ENCODE measurements at places on chromosomes 6 and 20.
A peak's percentile ranks its signal among the peaks of the same experiment; 100 is the strongest.

DNA sequence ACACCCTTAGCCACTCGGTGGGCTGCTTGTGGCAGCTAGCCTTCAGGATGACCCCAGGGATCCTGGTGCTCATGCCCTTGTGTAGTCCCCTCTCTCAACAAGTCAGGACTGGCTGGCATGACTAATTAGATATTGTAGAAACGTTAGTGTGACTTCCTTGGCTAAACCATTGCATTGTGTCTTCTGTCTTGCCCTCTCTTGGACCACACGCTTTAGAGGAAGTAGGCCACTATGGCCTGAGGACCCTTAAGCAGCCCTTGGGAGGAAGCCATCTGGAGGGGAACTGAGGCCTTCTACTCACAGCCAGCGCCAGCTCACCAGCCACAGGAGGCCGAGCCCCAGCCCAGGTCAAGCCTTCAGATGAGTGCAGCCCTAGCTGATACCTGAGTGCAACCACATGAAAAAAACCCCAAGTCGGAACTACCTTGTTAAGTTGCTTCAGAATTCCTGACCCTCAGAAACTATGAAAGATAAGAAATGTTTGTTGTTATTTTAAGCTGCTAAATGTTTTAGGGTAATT lies 10.1 kb downstream of the ANGPT4 start:
- DNase-seq: no peak

- no peak for DNase-seq
Measured at GRCh38 chr6:148817689-148818088, 70.9 kb downstream of the UST start.

DNA sequence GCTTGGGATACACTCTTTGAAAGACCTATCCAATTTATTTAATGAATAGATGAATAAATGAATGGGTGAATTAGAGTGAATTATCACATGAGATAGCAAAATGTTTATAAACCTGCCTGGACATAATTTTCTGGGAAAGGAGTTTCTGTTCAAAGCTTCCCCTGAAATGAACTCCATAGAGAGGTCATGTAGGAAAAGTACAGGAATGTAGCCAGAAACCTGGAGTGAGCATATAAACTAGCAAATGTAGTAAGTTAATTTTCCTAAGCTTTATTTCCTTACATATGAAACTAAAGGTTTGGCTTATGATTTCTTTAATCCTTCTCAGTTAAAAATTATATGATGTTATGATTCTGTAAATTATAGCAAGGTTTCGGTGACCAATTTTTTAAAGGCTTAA lies 380.3 kb upstream of the RSPO3 start:
- no peak for DNase-seq

DNA sequence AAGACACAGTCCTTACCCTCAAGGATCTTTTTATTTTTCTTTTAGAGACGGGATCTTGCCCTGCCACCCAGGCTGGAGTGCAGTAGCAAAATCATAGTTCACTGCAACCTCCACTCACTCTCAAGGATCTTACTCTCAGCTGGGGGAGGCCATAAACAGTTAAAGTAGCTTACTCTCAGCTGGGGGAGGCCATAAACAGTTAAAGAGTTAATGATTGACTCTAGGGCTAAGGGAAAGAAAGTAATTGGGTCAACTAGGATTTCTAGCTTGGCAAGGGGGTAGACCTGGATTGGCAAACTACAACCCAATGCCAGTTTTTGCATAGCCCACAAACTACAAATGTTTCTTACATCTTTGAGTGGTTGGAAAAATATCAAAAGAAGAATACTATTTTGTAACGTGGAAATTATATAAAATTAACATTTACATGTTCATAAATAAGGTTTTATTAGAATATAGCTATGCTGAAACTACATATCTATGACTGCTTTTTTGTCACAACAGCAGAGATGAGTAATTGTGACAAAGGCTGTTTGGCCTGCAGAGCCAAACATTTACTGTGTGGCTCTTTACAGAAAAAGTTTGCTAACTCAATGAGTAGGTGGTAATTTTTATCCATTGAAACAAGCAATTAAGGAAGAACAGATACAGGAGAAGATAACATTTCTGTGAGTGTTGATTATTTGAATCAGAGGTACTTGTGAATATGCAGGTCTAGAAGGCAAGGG lies 46.4 kb downstream of the PTPRA start:
- DNase-seq: no peak

DNA sequence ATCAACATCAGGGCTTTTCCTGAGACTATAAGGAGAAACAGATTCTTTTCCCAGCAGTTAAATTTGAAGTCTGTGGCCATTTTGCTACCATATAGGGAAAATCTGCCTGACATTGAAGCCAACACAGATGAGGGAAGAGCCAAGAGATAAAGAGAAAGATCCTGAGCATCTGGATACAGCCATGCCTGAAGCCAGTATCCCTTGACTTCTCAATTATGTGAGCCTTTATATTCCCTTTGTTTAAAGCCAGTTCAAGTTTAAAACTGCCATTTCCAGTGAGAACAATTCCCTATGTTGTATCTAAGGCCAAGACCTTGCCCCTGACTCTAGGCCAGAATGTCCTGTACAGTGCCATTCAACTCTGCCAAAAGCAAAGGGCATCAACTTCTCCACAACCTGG lies 3.8 kb upstream of the NRSN2 start:
- no peak for DNase-seq

DNA sequence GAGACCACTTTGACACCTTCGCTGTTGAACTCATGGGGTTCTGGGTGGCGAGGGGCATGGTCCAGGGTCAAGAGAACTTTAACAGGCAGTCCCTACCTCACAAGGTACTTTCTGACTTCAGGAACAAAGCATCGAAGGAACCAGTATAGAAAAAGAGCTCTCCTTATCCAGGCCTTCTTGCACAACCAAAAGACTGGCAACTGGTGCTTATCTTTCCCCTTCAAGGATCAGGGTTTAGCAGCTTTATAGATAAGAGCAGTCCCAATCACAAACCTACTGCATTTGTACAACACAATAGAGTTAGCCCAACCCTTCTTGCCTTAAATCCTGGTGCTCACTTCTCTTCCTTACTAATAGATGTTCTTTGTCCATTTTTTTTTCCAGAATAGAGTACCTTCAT lies 116.3 kb downstream of the SNX5 start:
- DNase-seq: no peak

DNA sequence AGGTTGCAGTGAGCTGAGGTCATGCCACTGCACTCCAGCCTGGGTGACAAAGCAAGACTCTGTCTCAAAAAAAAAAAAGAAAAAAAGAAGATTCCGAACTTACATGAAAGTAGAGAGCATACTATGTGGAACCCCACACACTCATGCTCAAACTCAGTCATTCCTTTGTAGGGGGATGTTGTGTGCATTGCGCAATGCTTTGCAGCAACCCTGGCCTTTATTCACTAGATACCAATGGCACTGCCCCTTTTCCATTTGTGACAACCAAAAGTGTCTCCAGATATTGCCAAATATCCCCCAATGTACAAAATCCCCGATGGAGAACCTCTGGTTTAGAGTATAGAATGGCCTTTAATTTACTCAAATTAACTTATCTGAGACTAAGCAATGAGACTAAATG lies 158.6 kb downstream of the GJA1 start:
- no peak for DNase-seq

GRCh38 chr6:111631018-111631417 lies 25.3 kb upstream of the TRAF3IP2 start:
- no peak for DNase-seq

DNA sequence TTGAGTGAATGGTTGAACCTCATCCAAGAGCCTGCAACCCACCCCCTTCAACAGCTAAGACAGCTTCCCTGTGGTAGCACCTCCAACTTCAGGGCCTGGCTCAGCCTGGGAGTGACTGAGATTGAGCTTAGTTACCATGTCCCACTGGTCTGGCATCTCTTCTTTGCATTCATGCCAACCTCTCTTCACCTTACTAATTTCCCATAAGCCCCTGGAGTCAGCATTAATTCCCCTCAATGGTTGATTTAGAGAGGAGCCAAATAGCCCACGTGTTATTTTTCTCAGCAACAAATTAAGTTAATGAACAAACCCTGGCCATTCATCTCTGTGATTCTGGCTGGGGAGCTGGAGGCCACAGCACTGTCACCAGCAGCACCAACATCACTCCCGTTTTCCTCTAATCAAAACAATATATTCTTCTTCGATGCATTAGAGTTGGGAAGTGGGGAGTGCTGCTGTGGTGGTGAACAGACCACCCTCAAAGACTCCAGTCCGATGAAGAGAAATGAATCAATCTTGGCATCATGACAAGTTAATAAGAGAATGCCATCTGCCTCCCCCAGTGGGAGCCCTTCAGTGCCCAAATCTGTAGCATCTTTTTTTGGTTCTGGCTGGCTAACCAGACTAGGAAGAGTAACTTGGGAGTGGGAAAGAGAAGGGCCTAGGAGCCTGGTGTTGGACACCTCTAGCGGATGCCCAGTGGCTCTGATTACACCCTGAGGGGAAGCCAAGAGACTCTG lies 316.9 kb upstream of the RNF24 start:
- DNase-seq: no peak

GRCh38 chr6:110949679-110950285 lies 8.7 kb upstream of the GTF3C6 start:
- no peak for DNase-seq

GRCh38 chr6:97668716-97669115 lies 385.7 kb upstream of the MMS22L start:
- DNase-seq: no peak

DNA sequence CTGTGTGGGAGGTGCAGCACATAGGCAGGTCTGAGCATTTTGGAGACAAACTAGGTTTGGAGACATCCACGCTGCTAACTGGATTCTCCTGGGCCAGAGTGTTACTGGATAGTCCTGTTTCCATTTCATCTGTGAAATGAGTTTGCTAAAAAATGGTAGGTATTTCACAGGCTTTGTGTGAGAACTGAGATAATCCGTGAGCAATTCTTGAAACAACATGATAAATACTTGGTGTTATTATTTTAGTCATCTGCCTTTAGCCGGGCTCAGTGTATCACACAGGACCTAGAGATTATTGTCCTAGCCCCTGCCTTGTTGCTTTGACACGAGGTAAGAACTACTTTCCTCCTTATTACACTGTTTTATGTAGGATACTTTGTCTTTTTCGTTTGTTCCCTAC lies 63.0 kb downstream of the PRR18 start:
- no peak for DNase-seq

GRCh38 chr6:4224067-4224978 lies 88.9 kb upstream of the ECI2 start:
- DNase-seq: no peak

DNA sequence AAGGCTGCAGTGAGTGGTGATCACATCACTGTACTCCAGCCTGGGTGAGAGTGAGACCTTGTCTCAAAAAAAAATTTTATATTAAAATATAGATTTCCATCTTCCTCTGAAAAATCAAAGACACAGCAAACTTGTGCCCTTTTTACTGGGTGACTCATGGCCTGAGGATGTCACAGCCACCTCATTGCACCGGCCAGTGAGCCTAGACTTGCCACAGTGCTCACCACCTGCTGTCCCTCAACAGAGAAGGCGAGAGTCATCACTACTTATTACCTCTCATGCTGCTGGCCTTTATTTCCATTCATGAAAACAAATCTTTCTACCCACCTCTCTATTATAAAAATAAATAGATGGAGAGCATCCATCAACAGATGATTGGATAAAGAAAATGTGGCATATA lies 295.8 kb downstream of the PREX1 start:
- DNase-seq: no peak

- DNase-seq: no peak
Measured at GRCh38 chr20:22525821-22526220, 58.6 kb downstream of the FOXA2 start.

- no peak for DNase-seq
Measured at GRCh38 chr6:157763904-157764177, 59.2 kb upstream of the SNX9 start.

GRCh38 chr6:107627969-107628368 lies 138.1 kb downstream of the SOBP start:
- no peak for DNase-seq

- DNase-seq: no peak
Measured at GRCh38 chr6:42981836-42982235, 2.5 kb upstream of the PPP2R5D start.

DNA sequence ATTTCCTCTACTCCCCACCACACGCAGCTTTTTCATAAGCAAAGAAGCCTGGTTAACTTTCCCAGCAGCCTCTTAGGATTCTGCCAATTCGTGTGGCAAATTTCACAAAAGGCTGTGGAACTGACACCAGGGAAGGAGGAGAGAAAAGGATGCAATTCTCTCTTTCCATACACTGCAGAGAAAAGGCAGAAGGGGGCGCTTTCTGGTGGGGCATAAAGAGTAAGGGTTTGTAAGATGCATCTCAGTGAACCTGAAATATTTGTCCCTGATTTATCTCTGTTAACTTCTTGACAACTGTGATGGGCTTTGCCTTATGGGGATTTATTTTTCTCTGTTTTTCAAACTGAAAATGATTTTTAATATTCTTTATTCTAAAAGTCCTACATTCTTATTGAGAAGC lies 45.5 kb upstream of the GLP1R start:
- DNase-seq: no peak

DNA sequence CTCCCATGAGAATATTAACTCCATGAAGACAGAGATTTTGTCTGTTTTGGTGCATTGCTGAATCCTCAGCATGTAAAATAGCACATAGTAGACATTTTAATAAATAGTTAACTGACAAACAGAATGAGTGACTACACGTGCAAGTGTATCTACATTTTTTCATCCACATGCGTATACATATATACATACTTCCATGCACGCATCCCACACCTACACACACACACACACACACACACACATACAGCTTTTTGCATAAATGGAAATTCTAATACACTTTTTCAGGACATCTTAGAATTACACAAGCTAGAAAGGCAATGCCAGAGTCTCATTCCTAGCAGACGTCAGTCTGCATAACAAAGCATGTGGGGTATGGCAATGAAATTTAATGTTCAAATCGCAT lies 139.7 kb upstream of the LRFN2 start:
- DNase-seq: no peak

DNA sequence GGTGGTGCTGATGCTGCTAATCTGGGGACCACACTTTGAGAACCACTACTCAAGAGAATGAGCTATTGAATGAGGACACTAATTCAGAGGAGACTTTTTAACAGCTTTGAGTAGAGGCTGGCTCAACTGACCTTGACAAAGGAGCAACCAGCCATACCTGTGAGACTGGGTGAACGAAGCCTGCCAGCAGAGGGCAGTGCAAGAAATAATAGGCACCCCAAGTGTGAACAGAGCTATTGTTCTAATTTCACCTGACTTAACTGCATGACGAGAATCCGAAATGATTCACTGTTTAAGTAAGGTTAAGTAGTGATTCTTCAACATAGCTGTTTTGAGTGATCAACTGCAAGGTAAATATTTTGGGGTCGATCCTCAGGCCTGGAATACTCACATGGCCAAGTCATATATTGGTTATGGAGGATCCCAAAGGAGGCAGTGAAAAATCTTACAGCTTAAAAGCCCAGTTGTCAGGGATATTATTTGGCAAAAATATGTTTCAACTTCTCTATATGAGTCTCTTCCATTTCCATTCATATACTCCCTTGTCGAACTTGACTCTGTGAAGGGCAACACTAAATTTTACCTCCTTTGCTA lies 550.5 kb upstream of the MARCKS start:
- no peak for DNase-seq

GRCh38 chr20:460707-461106 lies 1.6 kb downstream of the TBC1D20 start:
- peak; percentile 35 for DNase-seq

GRCh38 chr6:127821431-127821830 lies 79.4 kb downstream of the THEMIS start:
- no peak for DNase-seq

GRCh38 chr6:160265869-160266476 lies 7.4 kb upstream of the SLC22A2 start:
- DNase-seq: no peak

Measured in 8988T (cell line).